ENCODE measurements at places on chromosomes 16 and 17.

- DNase-seq, result no peak
Observed at GRCh38 chr16:24191876-24192402, 64.2 kb upstream of the CACNG3 start.

DNA sequence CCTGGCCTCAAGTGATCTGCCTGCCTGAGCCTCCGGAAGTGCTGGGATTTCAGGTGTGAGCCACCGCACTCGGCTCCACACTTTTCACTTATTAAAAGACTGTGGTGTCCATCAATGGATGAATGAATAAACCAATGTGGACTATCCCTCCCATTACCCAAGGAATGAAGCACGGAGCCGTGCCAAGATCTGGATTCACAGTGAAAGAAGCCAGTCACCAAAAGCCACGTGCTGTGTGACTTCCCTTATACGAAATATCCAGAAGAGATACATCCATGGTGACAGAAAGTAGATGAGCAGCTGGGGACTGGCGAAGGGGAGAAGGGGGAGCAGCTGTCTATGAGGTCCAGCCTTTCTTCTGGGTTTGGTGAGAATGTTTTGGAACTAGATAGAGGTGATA, 48.2 kb upstream of the STH start:
- DNase-seq, result no peak

- no peak for DNase-seq
Observed at GRCh38 chr17:15261802-15262290, 3.3 kb downstream of the PMP22 start.

- no peak for DNase-seq
Observed at GRCh38 chr16:51002881-51003490, 148.1 kb downstream of the SALL1 start.

GRCh38 chr17:76197911-76198310, 42.4 kb downstream of the RNF157 start:
- no peak for DNase-seq

- no peak for DNase-seq
Observed at GRCh38 chr17:1244606-1245012, 25.6 kb upstream of the BHLHA9 start.

DNA sequence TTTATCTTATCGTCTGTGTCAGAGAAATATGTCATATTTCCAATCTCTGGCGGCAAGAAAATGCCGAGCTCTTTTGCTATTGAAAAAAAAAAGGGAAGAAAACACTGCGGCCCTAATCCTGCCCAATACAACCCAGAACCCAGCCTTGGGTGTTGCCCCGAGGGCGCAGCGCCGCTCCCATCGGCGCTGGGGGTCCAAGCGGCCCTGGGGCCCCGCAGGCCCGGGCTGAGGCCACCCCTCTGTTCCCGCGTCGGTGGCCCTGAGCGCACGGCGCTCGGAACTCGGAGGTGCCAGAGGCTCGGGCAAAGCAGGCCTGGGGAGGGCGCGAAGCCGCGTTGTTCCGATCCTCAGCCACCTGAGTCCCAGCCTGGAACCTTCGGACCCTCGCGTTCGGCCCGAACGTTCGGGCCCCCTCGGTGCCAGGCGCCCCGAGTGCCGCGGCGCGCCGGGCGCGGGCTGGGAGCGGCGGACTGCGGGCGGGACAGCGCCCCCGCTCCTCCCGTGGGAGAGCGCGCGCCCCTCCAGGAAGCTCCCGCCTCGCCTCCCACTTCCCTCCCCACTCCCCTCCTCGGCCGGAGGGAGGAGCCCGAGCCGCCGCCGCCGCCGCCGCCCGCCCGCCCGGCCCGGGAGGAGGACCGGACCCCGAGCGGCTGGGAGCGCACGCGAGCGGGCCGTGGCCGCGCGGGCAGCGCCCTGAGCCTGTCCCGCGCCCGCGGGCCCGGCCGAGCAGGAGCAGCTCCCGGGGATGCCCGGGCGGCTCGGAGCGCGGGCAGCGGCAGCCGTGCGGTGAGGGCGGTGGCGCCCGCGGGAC, at the start of gene CPNE2:
TSS of gene CPNE2 (plus strand) at position 609 of the 811 bp plus-strand sequence. CDS start 18,160 bp downstream, outside the sequence.
- peak; percentile 11 for DNase-seq

DNA sequence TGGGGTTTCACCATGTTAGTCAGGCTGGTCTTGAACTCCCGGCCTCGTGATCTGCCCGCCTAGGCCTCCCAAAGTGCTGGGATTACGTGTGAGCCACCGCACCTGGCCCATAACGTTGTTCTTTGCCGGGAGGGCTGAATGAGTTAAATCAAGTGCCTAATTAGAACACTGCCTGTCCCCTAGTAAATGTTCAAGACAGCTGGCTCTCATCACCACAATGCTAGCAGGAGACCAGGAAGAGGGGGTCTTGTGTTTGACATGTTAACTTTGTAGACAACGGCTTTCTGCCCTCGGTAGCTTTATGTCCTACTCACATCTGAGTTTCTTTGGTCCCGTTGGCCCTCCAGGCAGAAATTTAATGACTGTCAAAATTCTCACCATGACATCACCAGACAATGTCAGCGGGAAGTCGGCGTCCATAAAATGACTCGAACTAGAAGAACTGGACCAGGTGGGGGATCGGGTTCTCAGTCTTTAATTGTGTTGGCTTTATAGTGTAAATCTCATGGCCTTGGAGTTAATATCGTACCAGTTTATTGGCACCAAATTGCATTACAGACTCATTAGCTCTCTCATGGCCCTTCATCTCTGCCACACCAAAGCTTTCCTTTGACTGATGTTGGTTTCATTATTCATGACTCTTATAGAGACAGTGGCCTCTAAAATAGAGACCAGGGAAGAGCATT, 11.4 kb upstream of the ITPRIPL2 start:
- no peak for DNase-seq

GRCh38 chr17:78179372-78179771, 7.5 kb downstream of the TK1 start:
- no peak for DNase-seq

DNA sequence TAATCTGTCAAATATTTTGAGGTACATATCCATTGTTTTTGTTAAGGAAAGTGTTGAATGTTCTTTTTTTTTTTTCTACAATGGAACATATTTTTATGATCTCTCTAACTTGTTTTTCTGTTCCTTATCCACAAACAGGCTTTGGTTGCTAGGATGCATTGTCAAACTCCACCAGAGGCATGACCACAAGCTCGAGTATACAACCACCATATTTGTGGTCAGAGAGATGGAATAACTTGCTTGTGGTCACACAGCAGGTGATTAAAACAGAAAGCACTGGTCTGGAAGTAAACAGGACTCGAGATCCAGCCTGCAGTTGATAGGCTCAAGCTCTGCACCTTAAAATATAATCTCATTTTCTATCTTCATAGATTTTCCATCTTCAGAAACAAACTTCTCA, 105.8 kb upstream of the ADAMTS18 start:
- no peak for DNase-seq

GRCh38 chr16:2787406-2787805, at the start of gene PRSS33:
PRSS33 (minus strand) TSS chr16:2787560; CDS start chr16:2786547, 1,013 bp downstream.
- no peak for DNase-seq

DNA sequence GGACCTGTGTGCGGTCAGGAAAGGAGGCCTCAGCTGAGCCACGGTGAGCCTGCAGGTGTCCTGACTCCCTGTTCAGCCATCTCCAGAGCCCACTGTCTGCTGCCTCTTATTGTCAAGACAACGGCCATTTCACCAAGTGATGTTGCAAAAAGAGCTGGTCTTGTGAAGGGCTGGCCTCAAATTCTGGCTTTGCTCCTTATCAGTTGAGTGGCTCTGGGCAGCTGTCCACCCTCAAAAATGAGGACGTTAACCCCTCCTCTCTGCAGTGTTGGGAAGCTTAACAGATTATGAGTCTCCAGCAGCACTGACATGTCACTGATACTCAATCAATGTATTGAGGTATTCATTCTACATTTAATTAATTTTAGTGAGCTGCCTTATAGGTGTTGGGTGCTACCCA, 171.1 kb upstream of the TOX3 start:
- DNase-seq, result no peak

DNA sequence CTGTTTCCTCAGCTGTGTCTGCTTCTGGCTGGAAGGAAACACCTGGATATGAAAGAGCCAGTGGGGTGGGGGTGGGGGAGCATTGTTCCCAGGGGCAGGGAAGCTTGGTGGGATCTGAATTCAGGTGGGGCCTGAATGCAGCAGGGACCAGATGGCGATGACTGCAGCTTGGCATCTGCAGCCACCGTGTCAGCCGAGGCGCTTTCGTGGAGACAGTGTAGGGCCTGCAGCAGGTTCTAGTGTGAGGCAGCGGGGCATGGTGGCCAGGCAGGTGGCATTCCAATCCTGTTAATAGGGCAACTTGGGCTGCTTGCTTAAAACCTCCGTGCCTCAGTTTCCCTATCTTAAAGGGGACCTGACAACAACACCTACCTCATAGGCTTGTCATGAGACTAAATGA, 1.7 kb downstream of the PIK3R6 start:
- DNase-seq, result no peak

DNA sequence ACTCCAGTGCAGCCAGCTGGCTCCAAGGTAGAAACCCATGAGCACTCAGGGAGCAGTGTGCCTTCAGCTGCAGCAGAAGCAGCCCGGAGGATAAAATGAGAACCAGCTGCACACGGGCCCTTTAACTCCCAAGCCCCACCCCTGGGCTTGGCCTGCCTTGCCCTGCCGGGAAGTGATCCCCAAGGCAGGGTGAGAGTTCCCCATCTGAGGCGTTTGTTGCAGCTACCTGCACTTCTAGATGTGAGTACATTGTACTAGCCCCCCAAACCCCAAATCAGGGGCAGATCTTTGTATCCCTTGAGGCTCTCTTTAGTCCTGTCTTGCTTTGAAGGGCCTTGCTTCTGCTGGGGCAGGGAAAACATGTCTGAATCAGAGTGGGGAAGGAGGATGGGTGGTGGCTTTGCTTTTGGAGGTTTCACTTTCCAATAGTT, at the start of gene MVP:
TSS of gene MVP (plus strand) at position 192 of the 431 bp plus-strand sequence. CDS start 10,088 bp downstream, outside the sequence.
- peak; percentile 38 for DNase-seq

GRCh38 chr17:57502022-57502421, 243.1 kb downstream of the CCDC182 start:
- DNase-seq, result no peak

DNA sequence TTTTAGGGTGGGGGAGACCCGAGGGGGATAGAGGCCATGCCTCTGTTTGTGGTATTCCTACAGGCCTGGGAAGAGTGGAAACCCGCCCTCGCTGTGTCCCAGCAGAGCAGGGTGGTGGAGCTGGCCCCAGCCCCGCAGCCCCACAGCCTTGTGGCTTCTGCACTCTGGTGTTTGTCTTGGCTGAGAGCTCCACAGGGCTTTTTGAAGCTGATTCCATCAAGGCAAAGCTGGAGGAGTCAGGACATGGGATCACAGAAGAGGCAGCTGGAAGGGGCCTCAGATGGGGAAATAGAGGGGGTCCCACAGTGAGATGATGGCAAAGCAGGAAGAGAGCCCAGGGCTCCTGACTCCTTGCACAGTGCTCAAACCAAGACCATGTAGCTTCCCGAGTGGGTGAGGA, 5.0 kb upstream of the WFIKKN2 start:
- no peak for DNase-seq
